HS-5 (cell line): ENCODE measurements at places on chromosomes 12 and 14.
A peak's percentile ranks its signal among the peaks of the same experiment; 100 is the strongest.

GRCh38 chr14:99512571-99513182, 31.5 kb downstream of the CCNK start:
- no peak for DNase-seq

DNA sequence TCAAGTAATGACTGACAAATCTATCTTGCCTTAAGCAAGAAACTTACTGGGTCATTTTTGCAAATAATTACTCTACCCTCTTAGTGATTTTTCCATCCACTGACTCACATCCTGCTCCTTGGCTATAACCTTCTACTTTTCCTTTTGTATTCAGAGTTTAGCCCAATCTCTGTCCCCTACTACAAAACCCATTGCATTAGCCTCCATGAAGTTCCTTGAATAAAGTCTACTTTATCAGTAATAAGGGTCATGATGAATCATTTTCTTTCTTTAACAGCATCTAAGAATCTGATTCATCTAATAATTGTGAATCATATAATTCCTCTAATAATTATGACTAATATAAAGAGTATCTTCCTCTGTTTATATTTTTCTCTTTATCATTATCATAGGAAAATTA, 132.6 kb downstream of the NTS start:
- DNase-seq, result no peak

DNA sequence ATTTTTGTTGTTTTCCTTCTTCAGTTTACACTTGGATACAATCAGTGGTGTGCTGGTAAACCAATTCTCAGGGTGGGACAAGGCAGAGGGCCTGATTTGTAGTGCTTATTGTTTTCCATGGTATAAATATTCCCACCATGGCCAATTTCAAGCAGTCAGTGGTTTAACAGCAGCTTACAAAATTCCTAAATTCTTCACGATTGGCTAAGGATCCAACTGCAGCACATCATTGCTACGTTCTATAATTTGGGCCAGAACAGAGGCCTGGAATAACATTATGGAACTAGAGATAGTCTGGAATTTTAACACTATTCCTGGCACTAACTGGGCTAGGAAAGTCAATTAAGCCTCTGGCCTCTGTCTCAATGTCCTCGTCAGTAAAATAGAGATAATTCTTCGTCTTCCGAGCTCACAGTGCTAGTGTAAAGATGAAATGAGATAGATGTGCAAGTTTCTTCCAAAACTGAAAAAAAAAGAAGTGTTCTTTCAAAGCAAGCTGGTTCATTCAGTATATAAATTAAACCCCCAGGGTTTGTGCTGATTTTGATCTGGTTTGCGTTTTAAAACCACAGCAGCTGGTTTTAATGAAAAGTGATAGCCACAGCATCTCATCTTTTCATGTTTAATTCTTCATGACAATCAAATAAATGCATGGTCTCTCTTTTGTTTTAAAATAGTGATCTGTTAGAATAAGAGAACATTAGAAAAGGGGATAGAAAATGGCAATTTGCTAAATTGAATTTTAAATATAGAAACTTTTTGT, 104.1 kb downstream of the EPS8 start:
- DNase-seq, result no peak

DNA sequence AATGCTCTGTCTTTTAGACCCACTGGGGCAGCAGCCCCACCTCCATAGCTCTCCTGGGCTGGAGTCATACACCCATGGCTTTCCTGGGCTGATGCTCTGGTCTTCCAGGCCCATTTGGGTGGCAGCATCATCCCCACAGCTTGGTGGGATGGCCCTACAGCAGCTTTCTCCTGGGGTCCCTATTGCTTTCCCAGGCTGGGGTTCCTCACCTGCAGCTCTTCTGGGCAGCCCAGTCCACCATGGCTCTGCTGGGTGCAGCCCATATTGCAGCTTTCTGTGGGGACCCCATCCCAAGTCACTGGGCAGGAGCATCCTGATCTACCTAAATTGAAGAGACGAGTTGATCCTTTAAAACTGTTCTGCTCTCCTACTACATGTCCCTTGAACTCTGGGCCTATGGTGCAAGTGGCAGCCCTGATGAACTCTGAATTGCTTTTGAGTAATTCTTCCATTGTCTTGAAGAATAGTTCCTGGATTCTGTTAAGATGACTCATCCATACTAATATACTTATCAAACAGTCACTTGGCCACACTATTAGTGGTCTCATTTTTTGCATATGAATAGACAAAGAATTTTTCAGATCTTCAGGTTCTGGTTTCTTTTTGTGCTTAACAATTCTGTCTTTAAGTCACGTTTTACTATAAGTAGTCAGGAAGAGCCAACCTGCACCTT, 390.1 kb downstream of the DPF3 start:
- no peak for DNase-seq

DNA sequence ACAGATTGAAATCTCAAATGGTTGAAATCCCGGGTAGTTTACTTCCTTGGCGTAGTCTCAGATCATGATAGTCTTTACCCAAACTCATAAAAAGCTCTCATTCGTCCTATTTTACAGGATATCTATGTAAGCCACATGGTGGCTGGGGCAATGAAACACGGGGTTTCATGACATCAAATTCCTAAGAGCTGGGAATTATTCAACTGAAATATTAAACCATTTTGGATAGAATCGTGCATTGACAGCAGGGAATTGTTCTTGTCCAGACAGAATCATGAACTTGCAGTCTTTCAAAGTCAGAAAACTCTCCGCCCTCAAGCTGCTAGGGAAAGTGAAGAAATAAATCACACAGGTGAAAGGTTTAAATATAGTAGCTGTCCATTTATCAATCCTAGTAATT, 33.2 kb upstream of the PRKAB1 start:
- no peak for DNase-seq

- no peak for DNase-seq
Measured at GRCh38 chr12:69509904-69510827, 40.0 kb downstream of the FRS2 start.

DNA sequence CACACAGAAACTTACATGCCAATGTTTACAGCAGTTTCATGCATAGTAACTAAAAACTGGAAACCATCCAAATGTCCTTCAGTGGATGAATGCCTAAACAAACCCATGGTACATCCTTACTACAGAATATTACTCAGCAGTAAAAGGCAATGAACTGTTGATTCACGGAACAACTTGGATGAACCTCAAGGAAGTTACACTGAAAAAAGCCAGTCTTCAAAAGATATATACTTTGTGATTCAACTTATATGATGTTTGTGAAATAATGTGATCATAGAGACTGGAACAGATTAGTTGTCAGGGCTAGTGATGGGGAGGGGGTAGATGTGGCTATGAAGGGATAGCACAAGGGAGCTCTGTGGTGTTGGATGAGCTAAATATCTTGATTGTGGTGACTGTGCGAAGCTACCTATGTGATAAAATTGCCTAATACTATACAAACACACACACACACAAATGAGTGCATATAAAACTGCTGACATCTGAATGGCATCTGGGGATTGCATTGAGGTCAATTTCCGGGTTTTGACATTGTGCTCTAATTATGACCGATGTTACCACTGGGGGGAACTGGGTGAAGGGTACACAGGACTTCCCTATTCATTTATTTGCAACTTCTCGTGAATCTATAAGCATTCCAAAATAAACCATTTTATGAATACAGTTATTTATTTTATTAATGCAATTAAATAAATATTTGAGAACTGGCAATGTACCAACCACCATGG, 94.3 kb downstream of the RIN3 start:
- peak; percentile 23 for DNase-seq

DNA sequence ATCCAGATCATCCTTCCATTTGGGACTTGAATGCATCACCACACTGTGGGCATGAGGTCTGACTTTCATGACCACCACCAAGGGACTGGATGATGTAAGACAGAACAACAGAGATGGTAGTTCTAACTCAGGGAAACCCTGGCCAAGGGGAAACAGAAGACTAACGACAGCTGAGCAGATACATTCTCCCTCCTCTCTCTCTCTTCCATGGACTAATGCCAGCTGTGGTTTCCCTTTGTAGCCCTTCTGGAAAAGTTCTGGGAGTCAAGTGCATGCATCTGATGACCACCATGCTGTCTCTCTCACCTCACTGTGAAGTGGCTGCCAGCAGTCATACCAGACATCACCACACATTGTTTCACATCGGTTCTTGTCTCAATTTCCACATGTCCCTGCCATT, 3.4 kb downstream of the TAS2R30 start:
- DNase-seq, result no peak

- no peak for DNase-seq
Measured at GRCh38 chr12:91610561-91610960, 427.9 kb upstream of the DCN start.

GRCh38 chr12:12585115-12585863, 22.6 kb upstream of the DUSP16 start:
- DNase-seq, result no peak

GRCh38 chr12:48817873-48818830, at the start of gene CACNB3:
Gene CACNB3 (plus strand): TSS chr12:48818496. CDS start chr12:48818930, 434 bp downstream.
- DNase-seq, result no peak

DNA sequence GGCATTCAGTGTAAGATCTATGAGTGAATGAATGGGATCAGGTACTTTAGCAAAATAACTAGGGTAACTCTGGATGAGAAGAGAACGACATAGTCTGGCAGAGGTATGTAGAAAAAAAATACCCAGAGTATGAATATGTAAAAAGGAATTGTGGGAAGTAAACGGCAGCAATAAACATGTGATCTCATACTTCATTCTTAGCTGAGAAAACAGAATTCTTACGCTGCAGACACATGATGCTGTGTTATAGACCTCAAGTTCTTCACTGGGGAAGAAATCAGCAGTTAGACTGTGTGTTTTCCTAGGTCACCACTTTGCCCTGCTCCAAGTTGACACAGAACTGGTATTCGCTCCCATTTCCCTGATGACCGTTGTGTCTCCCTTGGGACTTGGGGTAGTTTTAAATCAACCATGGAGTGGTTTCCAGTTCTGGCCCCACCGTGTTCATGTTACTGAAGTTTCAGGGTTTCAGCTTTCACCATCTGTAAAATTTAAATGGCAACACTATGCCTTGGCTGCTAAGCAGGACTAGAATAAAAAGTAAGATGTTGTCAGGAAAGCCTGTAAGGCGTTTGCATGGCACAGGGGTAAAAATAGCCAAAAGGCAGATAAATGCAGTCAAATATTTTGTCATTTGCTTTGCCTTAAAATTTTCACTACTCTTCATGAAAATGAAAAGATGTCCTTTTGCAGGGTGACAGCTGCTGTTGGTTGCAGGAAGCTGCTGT, 223.7 kb downstream of the PELI2 start:
- DNase-seq, result no peak

DNA sequence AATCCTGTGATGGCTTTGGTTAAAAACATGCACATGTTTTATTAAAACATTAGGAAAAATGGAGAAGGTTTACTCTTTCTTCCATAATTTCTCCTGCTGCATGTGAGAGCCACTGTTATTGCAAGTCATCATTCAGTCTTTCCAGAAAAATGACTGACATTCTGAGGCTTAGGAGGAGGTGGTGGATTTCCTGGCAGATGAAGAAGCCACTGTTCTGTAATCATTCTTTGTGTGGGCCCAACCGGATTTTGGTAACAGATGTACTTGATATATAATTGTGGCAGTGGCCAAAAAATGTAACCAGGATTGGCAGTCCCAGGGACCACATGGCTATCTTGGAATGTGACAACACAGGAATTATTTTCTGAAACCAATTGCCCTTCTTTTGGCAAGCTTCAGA, 120.2 kb downstream of the DAAM1 start:
- DNase-seq, result no peak

- DNase-seq, result no peak
Measured at GRCh38 chr14:102231476-102232347, 73.3 kb downstream of the MOK start.

GRCh38 chr12:116196226-116196625, 81.3 kb downstream of the MED13L start:
- DNase-seq, result no peak

GRCh38 chr12:70451528-70451927, 85.4 kb downstream of the KCNMB4 start:
- DNase-seq, result no peak

GRCh38 chr14:60862283-60862682, 118.6 kb downstream of the TRMT5 start:
- no peak for DNase-seq

- no peak for DNase-seq
Measured at GRCh38 chr14:75570797-75571196, 7.6 kb upstream of the FLVCR2 start.

DNA sequence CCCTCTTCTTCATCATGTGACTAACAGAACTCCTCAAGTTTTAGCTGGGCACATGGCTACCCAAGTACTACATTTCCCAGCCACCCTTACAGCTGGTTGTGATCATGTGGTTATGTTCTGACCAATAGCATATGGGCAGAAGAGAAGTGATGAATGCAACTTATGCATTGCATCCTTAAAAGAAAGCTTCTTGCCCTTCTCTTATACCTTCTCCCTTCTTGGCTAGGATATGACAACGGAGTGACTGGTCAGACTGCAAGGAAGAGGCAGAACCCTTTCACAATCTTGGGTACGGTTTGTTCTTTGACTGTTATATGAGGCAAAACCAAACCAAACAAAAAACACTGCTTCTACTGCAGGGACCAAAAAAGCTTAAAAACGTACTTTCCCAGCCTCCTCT, 66.5 kb upstream of the MAX start:
- DNase-seq, result no peak
